H1 (cell line): ENCODE measurements at places on chromosomes 2 and 18.

DNA sequence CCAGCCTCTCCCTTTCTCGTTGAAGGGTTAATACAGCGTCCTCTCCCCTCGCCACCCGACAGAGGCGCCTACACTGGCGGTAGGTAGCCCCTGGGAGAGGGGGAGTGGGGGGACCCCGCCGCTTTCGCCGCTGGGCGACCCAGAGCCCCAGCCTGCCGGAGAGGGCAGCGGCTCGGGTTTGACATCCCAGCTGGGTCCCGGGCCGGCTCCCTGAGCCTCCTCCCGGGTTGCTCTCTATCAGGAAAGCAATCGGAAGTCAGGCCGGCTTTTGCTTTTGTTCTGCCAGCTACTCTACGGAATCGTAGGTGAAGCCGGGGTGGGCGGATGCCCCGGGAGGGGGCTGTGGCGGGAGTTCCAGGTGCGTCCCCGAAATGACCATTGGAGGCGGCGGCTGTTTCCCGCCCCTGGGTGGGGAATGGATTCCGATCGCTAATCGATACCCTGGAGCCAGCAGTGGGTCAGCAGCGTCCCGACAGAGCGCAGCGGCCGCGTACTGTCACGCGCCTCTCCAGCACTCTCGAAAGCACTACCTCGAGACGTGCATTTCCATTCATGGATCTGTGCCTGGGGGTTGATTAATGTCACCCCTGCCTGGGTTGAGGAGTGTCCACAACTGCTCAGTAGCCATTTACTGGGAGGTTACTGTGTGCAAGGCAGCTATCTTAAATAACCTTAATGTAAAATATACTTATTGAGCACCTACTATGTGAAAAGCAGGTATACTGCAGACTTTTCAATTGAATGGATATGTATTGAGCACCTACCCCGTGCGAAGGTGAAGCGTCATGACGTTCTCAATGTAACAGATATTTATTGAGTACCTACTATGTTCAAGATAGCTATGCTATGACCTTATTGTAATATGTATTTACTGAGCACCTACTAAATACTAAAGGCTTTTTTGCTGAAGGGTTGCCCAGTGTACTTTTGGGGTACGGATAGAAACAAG lies 1.1 kb downstream of the MAPK4 start:
- DNase-seq: no peak
- H3K27ac ChIP-seq: no peak overlapping the region

DNA sequence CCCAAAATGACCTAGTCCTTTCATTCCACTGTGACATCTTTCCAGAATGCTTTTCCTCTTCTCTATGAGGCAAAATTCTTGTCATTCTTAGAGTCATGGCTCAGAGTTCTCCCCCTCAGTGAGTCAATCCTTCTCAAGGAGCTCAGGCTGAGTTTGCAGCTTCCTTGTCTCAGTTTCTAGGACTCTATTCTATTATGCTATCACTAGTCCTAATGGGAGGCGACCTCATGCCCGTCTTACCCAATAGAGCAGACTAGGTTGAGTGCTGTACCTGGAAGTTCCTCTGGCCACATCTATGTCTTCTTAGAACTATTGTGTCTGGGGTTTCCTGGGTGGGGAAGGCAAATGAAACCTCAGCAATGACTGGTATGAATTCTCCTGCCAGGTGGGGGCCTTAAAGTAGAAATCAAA lies 51.5 kb downstream of the HAUS1 start:
- no peaks in the 10 kb centered on the region for H3K27me3 ChIP-seq
- peaks cover 11% of the 10 kb centered on the region for H3K4me1 ChIP-seq
- no peak for DNase-seq
- no peak overlapping the region for H3K27ac ChIP-seq

DNA sequence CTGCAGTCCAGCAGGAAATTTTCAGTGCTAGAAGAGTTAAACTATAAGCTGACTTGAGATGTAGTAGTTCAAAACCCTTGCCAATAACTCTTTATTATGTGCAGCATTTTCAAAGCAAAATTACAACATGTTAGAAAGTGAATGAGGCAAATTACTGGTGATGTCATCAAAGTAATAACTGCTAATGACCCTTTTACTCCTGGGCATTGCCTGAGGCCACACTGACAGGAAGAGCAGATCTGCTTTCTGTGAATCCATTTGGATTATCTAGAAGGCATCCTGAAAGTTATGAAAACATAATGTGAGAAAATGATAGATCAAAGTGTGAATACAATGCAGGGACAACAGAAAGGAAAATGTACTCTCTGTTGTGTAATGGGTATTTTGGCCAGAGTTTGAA lies 139.6 kb upstream of the TRIB2 start:
- no peak for DNase-seq
- H3K27ac ChIP-seq: no peak overlapping the region
- H3K4me3 ChIP-seq: no peak overlapping the region
- H3K27me3 ChIP-seq: no peaks in the 10 kb centered on the region
- no peaks in the 10 kb centered on the region for H3K4me1 ChIP-seq

DNA sequence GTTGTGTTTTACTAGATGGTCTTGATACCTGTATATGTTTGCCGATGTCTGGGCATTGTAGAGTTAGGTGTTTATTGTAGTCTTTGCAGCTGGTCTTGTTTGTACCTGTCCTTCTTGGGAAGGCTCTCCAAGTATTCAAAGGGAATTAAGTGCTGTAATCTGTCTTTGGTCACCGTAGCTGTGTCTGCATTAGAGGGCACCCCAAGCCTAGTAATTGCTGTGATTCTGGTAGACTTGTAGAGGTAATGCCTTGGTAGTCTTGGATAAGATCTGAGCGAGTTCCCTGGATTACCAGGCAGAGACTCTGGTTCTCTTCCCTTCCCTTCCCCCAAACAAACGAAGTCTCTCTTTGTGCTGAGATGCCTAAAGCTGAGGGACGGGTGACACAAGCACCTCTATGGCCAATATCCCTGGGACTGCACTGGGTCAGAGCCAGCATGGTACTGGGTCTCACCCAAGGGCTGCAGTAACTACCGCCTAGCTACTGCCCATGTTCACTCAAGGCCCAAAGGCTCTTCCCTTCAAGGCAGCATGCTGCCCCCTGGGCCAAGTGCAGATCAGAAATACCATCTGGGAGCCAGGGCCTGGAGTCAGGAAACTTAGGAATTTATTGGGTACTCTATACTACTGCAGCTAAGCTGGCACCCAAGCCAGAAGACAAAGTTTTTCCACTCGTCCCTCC lies 27.1 kb downstream of the STPG4 start:
- H3K4me3 ChIP-seq: no peak overlapping the region
- no peaks in the 10 kb centered on the region for H3K36me3 ChIP-seq
- H3K27me3 ChIP-seq: no peaks in the 10 kb centered on the region
- H3K27ac ChIP-seq: no peak overlapping the region
- DNase-seq: no peak
- H3K4me1 ChIP-seq: no peaks in the 10 kb centered on the region

- DNase-seq: peak; percentile 47
- H3K27ac ChIP-seq: no peak overlapping the region
- no peak overlapping the region for H3K4me3 ChIP-seq
- H3K27me3 ChIP-seq: no peaks in the 10 kb centered on the region
Measured at GRCh38 chr2:240217431-240218301, 77.2 kb upstream of the OTOS start.

DNA sequence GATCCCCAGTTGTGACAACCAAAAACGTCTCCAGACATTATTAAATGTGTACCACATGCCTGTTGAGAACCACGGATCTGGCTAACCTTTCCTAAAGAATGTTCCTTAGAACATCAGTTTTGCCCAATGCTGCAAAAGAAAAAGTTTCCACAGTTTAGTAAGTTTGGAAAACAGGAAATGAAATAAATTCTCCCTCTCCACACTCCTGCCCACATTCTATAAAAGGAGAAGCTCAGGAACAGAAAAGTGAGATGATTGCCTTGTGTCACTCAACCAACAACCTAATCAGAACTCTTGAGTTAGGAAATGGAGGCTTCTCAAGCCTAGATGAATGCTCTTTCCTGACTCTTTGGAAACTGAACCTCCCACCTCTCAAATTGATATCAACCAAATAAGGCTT lies 56.1 kb upstream of the NFE2L2 start:
- no peak for DNase-seq
- H3K27me3 ChIP-seq: no peaks in the 10 kb centered on the region
- H3K27ac ChIP-seq: no peak overlapping the region

DNA sequence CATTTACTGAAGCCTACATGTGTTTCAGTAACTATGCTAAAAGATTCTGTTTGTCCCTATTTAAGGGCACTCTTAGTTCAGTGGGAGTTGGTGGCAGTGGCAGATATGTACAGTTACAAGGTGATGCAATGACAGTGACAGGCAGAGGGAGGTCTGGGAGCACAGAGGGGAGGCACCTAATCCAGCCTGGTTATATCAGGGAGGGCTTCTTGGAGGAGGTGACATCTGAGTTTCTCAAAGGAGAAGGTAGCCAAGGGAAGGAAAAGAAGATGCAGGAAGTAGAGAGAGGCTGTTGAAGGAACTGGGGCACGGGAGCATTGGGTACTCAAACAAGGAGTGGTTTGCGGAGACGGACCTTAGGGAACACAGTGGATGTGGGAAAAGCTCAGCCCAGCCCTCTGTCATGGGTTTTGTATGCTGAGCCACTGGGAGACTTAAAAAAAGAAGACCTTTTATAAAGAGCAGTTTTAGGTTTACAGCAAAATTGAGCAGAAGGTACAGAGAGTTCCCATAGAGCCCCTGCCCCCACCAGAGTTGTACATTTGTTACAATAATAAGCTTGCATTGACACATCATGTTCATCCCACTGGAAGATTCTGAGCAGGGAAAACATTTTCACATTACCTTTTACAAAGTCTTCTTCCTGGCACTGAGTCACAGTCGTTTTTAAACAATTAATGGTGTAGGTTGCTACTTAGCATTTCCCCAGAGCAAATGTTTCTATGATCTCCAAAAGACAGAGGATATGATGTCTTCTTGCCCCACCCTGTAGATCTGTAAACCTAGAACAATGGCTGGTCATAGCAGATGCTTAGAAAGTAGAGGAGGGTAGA lies 83.0 kb upstream of the TAF1B start:
- H3K27me3 ChIP-seq: peaks cover 7% of the 10 kb centered on the region; the same call in 1 of the 2 replicates
- no peak overlapping the region for H3K27ac ChIP-seq
- H3K4me1 ChIP-seq: peaks cover 5% of the 10 kb centered on the region
- no peak overlapping the region for H3K4me3 ChIP-seq
- H3K36me3 ChIP-seq: no peaks in the 10 kb centered on the region

GRCh38 chr2:145460112-145460511 lies 940.2 kb upstream of the ZEB2 start:
- no peaks in the 10 kb centered on the region for H3K27me3 ChIP-seq
- H3K4me1 ChIP-seq: no peaks in the 10 kb centered on the region
- no peak overlapping the region for H3K4me3 ChIP-seq

GRCh38 chr2:29309090-29310029 lies 194.1 kb downstream of the CLIP4 start:
- no peaks in the 10 kb centered on the region for H3K36me3 ChIP-seq
- no peak for DNase-seq
- H3K27ac ChIP-seq: no peak overlapping the region
- H3K27me3 ChIP-seq: no peaks in the 10 kb centered on the region
- no peak overlapping the region for H3K4me3 ChIP-seq
- no peaks in the 10 kb centered on the region for H3K4me1 ChIP-seq

DNA sequence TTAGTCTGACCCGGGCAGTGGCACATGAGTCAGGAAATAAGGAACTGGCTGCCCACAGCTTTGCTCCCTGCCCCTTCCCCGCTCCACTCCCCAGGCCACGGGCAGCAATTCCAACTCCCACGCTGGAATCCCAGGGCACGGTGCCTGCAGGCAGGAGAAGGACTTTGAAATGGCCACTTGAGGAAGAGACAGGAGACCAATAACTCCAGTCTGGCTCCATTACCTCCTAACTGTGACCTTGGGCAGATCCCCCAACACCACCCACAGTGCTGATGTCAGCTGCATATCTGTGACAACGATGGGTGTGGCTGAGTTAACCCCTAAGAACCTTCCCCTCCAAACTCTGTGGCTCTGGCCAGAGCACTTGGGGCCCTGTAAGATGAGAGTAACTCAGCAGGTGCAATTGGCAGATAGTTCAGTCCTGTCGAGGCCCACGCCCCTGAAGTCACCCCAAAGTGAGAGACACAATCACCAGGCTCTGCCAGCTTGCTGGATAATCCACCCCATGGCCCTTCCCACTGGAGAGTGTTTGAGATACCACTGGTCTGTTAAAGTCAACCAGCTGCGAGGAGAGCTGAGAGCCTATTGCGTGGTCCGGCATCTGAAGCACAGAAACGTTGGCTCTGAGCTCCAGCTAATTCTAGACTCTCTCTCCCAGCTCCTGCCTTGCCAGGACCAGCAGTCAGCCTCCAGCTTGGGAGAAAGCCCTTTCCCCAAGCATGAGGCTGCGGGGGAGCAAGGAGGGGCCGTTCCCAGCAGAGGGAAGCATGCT lies 175.2 kb downstream of the TNS1 start:
- H3K4me3 ChIP-seq: no peak overlapping the region
- no peaks in the 10 kb centered on the region for H3K36me3 ChIP-seq
- no peaks in the 10 kb centered on the region for H3K27me3 ChIP-seq
- H3K4me1 ChIP-seq: peaks cover 3% of the 10 kb centered on the region; the same call in 1 of the 2 replicates

DNA sequence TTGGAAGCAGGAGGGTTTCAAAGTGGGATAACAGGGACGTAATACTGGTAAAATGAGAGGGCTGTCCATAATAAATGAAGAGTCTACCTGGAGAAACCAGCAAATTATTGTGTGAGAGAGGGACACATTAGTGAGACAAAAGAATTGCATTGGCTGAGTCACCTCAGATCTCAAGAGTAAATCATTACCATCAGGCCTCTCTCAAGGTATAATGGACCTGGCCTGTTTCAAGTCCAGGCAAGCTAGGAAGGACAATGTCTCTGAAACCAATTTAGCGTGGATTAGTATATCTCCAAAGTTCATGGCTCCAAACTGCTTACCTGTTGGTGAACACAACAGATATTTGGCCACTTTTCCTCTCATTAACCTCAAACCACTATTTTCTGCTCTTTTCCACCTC lies 471.4 kb downstream of the CMPK2 start:
- H3K27me3 ChIP-seq: no peaks in the 10 kb centered on the region
- H3K27ac ChIP-seq: no peak overlapping the region
- no peak for DNase-seq
- H3K4me1 ChIP-seq: no peaks in the 10 kb centered on the region
- H3K4me3 ChIP-seq: no peak overlapping the region

- no peak for DNase-seq
- H3K27ac ChIP-seq: no peak overlapping the region
- H3K27me3 ChIP-seq: no peaks in the 10 kb centered on the region
- no peaks in the 10 kb centered on the region for H3K36me3 ChIP-seq
Measured at GRCh38 chr18:44719519-44720060, 38.9 kb downstream of the SETBP1 start.

DNA sequence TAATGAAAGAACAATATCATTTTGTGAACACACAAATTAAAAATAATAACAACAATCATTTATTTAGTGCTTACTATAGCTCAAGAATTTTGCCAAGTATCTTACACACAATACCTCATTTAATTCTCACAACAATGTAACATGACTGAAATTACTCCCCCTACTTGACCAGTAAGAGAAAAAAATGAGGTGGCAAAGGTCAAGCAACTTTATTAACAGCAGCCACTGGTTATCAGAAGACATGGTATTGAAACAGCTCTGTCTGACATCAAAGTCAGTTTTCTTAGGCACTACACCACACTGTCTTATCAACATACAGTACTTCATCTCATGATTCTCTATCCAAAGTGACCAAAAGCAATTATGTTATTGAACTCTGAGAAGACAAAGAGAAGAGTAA lies 389.4 kb downstream of the ZEB2 start:
- DNase-seq: no peak
- H3K36me3 ChIP-seq: no peaks in the 10 kb centered on the region
- H3K4me3 ChIP-seq: no peak overlapping the region
- no peaks in the 10 kb centered on the region for H3K27me3 ChIP-seq
